ENCODE measurements at places on chromosomes 6 and 20.

GRCh38 chr6:152957796-152958195 is 25.0 kb downstream of the FBXO5 start:
- DNase-seq = no peak

DNA sequence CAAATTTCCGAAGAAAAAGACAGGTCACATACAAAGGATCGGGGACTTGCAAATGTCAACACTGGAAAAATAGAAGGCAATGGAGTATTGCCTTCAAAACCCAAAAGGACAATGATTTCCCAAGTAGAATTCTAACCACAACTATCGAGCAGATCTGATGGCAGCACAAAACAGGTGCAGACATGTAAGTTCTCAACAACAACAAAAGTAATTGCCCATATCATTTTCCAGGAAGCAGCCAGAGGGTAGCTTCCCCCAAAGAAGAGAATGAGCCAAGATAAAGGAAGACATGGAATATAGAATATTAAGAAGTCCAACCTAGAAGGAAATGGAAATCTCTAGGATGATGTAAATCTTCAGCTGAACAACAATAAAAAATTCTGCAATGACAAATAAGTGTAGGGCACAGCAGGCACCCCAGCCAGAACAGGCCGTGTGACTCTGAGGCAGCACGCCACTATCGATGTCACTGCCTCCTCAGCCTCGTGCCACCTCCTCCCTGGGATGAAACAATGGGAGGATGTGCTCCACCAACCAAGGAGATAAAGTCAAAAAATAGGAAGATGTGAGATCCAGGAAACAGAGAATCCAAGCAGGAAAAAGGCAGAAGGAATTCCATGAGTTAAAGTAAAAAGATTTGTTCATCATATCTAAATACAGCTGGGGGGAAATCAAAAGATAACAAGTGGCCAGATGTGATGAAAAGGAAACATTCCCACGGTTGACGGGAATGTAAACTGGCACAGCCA is 34.1 kb downstream of the SERPINB1 start:
- DNase-seq = no peak

- no peak for DNase-seq
Measured at GRCh38 chr6:69795469-69796072, 1.2 kb downstream of the LMBRD1 start.

GRCh38 chr20:20582734-20583133 is 129.7 kb downstream of the RALGAPA2 start:
- DNase-seq = no peak

- DNase-seq = no peak
Measured at GRCh38 chr6:21026576-21027273, 492.5 kb downstream of the CDKAL1 start.

- DNase-seq = no peak
Measured at GRCh38 chr20:44861531-44862006, 23.9 kb upstream of the YWHAB start.

- peak; percentile 73 for DNase-seq
Measured at GRCh38 chr6:111850295-111850937, 22.8 kb downstream of the FYN start.

DNA sequence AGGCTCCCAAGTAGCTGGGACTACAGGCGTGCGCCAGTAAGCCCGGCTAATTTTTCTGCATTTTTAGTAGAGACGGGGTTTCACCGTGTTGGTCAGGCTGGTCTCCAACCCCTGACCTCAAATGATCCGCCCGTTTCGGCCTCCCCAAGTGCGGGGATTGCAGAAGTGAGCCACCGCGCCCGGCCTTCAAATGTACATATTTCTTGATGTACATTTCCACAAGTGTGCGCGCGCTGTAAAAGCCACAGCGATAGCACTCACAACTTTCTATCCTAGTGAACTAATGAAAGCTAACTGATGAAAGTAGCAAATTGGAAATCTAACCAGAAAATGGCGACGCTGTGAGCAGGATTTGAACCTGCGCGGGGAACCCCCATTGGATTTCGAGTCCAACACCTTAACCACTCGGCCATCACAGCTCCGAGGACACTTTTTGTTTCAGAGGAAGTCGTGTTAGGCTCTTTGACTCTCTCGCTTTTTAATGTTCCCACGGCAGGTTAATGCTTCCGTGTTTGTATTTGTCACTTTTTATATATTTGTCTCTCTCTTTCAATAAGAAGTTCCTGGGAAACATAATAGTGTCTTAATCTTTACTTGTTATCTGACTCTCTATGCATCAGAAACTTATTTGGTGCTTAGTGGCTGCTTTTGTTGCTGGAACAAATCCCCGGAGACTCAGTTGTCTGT is 199.4 kb upstream of the ZNF184 start:
- peak; percentile 67 for DNase-seq

- no peak for DNase-seq
Measured at GRCh38 chr6:155439376-155439775, 16.3 kb downstream of the NOX3 start.

- no peak for DNase-seq
Measured at GRCh38 chr6:129890164-129890563, 29.0 kb upstream of the TMEM244 start.

- DNase-seq = no peak
Measured at GRCh38 chr20:61118429-61119224, 133.4 kb upstream of the CDH4 start.

GRCh38 chr20:21505161-21505809 is 8.6 kb downstream of the NKX2-2 start:
- DNase-seq = peak; percentile 88

Measured in eye (tissue), 1 donor.